ENCODE measurements at places on chromosomes 6 and 20.

- DNase-seq = no peak
Observed at GRCh38 chr6:168221497-168222079, 98.0 kb downstream of the DACT2 start.

GRCh38 chr6:25930532-25931410 is at the start of gene SLC17A2:
SLC17A2 (minus strand) TSS chr6:25930691; CDS start chr6:25925796, 4,895 bp downstream.
- DNase-seq = no peak

GRCh38 chr20:43375591-43375990 is 82.1 kb upstream of the SRSF6 start:
- DNase-seq = no peak

DNA sequence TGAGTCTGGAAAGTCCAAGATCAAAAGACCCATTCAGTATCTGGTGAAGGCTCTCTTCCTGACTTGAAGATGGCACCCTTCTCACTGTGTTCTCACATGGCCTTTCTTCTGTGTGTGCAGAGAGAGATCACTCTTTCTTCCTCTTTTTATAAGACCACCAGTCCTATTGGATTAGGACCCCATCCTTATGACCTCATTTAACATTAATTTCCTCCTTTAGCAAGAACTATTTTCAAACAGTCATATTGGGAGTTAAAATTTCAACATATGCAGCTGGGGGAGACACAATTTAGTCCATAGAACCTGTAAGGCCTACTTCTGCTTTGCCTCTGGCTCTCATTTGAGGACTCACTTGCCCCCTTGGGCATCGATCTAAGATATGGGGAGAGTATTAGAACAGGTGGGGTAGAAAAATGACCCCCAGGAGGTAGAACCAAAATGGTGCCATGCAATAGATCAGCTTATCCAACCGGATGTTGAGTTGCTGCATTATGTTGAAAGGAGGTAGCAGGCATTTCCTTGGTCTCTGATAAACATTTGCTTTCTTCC is 78.4 kb upstream of the ATXN1 start:
- DNase-seq = peak; percentile 16

DNA sequence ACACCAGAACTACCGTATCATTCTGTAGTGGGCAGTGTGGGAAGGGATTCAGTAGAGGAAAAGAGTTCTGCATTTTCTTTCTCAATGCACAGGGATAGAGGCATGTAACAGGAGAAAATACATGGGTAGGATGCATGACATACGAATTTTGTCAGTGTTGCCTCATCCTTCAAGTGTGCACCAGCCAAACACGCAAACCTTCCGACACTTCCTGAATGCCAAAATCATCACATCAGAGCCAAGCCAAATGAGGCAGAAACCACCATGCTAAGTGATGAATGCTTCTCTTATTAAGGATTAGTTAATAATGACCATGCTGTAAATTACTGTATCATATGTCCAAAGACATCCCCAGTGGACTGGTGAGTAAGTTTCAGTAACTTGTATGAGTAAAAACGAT is 27.3 kb downstream of the RAMACL start:
- no peak for DNase-seq

DNA sequence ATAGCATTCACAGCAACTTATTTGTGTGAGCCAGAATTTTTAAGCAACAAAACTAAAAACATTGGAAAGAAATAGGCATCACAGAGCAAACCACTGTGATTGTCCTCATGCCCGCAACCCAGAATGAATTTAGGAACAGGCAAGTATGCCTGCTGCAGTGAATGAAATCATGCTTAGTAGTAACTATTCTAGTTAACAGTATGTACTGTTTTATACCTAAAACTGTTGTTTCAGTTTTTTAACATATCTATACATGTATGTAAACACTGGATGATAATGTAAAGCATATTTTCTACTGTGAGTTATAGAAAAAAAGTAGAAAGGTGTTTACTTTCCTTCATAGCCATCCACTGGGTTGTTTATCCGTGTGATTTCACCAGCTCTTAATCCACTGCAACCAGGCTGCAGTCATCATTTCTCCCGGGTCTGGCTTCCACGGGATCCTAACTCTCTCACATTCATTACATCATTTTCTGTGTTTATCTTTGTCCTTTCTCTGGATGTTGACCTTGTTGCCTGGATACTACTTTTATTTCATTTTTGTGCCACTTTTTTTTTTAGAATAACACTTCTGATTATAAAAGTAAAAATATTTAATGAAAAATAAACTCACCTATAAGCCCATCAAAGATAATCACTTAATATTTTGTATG is 3.6 kb upstream of the ARFGEF3 start:
- no peak for DNase-seq

- DNase-seq = peak; percentile 90
Observed at GRCh38 chr6:89034586-89035251, 45.8 kb upstream of the PNRC1 start.

GRCh38 chr20:35171753-35172433 is at the start of gene PROCR:
PROCR (plus strand) TSS chr20:35172072; CDS start chr20:35172155, 83 bp downstream.
- DNase-seq = peak; percentile 54

DNA sequence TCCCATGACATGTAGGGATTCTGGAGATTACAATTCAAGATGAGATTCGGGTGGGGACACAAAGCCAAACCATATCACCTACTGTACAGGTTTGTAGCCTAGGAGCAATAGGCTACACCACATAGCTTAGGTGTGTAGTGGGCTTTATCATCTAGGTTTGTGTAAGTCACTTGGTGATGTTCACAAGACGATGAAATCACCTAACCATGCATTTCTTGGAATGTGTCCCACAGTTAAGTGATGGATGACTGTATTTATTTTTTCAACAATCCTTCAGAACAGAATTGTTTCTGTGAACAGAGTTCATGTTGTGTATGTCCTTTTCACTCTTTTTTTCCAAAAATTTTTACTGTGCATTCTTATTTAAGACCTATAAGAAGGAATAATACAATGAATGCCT is 76.1 kb downstream of the DTD1 start:
- no peak for DNase-seq

DNA sequence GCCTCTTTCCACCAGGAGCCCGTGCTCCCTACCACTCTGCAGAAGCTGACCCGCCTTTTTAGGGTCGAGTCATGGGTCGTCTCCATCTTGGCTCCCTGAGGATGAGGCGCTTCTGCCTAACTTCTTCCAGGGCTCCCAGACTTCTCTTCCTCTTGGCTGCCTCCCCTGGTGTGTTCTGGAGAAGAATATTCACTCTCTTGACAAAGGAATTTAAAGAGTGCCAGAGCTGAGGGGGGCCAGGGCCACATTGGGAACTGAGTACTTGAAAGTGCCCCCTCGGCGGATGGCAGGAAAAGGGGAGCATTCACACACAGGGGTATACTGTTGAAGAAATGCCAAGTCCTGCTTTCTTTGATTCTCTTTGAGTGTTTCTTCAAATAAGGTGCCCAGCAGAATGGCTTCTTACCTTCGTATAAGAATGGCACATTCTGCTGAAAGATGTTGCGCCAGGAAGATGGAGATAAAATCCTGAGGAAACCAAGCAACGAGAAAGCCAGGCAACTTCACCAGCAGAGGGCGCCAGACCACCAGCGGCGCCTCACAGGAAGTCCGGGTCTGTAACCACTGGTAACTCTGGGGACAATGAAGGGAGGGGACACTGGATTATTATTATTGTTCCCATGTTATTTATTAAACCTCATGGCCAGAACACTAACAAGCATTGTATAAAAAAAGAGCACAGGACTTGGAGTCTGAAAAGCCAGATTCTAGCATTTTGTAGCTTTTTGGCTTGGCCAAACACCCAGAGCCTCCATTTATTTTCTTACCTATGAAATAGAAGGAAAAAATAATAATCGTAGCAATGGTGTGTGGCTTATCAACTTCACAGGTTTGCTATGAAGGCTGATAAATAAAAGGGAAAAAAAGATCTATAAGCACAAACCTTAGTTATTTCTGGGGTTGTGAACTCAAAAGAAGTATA is 176.7 kb downstream of the HACE1 start:
- DNase-seq = no peak

DNA sequence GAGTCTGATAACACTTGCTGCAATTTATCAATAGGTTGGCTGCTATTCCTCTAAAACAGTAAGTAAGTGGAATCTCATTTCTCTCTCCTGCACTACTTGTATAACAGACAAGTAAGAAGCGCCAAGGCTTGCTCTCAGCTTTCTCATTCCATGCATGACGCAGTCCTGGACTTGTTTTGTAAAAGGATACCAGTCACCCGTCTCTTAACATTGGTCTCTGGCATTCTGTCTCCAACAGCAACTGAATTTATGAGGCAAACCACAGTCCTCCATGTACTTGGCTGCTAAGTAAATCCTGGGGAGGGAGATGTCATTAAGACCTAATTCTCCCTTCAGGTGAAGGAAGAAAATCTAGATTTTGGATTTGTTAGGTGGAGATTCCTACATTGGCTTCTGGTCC is 115.4 kb downstream of the OPN5 start:
- no peak for DNase-seq

DNA sequence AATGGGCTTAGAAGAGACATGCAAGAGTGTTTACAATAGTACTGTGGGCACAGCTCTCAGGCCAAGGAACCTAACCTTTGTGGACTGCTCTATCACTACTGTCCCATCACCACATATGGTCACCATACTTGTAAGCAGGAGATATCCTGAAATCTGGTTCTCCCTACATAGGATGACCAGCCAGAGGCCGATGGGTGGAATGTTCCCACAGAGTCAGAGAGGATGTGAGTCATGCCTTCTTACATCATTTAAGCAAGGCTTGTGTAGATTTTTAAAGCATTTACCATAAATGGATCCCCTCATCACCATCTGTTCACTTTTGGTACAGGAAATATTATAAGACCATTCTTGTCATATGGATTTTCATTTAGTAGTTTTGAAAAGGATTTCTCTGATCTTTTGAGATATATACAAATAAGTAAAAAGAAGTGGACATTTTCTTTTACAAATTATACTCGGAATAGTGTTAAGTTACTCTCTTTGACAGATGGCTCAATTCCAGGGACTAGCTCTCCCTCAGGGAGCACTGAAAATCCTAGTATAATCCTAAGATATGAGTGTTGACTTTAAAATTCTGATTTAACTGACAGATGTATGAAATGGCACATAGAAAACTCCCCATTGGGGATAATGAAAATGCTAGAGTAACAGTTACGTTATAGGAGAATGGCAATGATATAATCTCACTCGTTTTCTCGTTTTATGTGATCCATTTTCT is 6.6 kb downstream of the HTR1B start:
- no peak for DNase-seq

- no peak for DNase-seq
Observed at GRCh38 chr6:111761212-111761611, 112.0 kb downstream of the FYN start.

GRCh38 chr6:75176076-75176582 is 29.7 kb downstream of the COL12A1 start:
- no peak for DNase-seq

GRCh38 chr20:35511814-35512420 is 17.5 kb downstream of the C20orf173 start:
- DNase-seq = no peak

GRCh38 chr20:55437798-55438415 is 567.4 kb downstream of the CBLN4 start:
- no peak for DNase-seq

DNA sequence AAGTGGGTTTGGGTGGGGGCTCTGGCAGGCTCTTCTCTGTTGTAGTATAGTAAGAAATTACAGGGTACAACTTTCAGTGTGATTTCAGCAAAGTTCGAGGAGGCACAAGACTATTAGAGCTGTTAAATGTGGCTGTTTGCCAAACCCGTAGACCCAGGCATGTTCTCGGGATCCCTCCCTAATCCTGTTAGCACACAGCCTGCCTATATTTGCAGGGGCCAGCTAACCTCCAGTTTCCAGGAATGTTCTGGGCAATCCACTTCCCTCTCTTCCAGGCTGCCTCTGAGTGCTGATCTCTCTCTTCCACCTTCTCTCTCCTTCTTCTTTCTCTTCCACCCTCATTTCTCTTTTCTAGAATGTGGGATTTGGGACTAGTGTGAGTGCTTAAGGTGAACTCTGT is 34.8 kb upstream of the ZFP64 start:
- DNase-seq = no peak

DNA sequence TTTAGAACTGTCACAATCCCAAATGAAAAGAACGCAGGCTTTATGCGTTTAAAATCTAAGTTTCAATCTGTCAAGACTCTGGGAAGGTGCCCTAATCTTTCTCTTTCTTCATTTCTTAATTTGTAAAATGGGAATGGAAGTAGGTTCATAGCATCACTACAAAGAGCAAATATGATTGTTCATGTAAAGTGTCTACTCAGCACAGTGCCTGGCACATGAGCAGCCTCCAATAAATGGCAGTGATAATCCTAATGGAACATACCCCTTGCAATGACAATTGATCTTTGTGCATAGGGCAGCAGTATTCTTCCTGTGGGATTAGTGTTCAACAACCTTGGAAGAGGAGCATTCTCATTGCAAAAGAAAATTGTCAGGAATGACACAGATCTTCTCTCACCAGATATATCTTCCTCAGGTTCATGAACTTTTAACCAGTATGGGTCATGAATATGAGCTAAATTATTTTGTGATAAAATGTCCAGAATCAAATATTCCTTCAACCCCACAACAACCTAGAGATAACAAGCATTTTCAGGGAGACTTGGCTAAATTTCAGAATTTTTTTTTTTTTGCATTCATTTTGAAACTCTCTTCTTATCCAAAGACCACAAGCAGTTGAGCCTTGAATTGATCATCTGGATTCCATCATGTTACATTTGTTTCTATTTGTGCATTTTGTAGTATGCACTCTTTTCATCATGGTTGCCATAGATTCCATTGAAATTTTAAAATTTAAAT is 149.1 kb downstream of the TBX18 start:
- no peak for DNase-seq

DNA sequence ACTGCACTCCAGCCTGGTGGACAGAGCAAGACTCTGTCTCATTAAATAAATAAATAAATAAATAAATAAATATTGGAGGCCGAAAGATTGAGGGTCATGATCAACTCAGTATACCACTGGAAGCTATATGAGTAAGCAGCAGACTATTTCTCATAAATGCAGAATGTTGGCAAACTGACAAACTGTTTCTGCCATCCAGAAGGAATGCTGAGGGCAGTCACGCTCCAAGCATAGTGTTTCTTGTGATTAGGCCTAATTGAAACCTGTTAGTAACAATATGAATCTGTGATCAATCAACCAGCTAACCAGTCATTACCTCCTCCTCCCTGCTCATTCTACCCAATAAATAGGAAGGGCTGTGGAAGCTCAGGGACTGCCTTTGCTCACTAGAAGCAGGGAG is 15.2 kb upstream of the KCNK15 start:
- no peak for DNase-seq

- no peak for DNase-seq
Observed at GRCh38 chr6:104212977-104213668, 646.6 kb downstream of the HACE1 start.

GRCh38 chr6:157555455-157556143 is 174.6 kb downstream of the ZDHHC14 start:
- no peak for DNase-seq

- DNase-seq = no peak
Observed at GRCh38 chr6:156598855-156599180, 178.4 kb upstream of the ARID1B start.

- DNase-seq = no peak
Observed at GRCh38 chr20:32411955-32412706, 54.0 kb downstream of the ASXL1 start.

DNA sequence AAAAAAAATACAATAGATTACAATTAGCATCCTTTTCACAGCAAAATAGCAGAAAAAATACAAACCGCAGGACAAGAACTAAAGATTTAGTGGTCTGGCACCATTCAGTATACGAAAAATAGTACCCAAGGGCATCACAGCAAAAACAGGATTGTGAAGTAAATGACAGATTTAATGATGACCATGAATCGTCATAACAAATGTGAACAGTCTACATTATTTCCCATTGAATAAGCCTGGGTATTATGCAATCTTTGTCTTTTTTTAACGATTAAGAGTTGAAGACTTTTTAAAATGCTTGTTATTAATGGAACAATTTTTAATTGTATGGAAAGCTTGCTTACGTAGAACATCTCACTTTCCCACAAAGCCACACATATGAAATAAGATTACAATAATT is 432.8 kb downstream of the PKHD1 start:
- DNase-seq = no peak

All from SIG-M5 (cell line).